SK-N-DZ (cell line): ENCODE measurements at places on chromosomes 16 and 17.

DNA sequence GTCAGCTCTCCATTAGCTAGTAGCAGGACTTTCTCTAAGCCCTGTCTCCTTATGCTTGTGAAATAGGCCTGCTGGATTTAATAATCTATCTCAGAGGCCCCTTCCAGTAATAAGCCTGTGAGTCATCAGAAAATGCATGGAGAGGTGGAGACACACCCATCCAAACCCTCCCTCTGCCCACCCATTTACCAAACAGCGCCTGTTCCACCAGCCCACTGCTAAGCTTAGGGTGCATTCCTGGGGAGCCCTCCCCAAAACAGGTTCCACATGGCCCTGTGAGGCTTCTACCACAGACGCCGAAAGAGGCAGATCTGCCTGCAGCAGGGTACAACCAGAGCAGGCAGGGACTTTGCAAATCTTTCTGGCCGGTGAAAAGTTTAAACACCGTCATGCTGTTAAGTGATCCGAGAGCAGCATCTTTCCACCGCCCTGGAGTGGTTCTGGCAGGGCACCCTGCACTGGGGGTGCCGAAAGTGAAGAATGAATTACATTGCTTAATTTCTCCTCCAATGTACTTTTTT is 99.3 kb downstream of the GAS7 start:
- DNase-seq: no peak

- no peak for DNase-seq
Observed at GRCh38 chr17:48605991-48606891, 1.5 kb upstream of the HOXB6 start.

DNA sequence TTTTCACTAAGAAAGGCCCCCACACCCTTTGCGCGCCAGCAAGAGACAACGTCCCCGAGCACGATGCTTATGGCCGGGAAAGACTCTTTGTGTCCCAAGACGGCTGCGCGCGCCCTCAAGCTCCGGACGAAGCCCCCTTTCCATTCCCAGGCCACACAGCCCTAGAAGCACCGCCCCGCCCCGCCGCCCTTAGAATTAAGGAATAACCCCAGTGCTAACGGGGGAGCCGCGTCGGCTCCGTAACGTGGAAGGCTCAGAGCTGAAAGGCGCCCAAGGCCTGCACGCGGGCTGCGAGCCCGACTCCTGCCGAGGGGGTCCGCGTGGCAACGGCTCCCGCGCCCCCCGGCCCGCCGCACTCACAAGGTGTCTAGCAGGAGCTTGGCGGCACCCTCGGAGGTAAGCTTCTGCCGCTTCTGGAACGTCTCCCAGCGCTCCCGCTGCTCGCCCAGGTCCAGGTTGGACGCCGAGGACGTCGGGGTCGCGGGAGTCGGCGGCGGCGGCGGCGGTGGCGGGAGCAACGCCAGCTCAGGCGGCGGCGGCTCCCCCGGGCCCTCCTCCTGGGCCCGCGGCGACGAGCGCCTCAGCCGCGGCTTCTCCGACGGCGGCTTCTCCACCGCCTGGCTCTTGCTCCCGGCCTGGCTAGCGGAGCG is 477 bp downstream of the CENPV start:
- peak; percentile 75 for DNase-seq

DNA sequence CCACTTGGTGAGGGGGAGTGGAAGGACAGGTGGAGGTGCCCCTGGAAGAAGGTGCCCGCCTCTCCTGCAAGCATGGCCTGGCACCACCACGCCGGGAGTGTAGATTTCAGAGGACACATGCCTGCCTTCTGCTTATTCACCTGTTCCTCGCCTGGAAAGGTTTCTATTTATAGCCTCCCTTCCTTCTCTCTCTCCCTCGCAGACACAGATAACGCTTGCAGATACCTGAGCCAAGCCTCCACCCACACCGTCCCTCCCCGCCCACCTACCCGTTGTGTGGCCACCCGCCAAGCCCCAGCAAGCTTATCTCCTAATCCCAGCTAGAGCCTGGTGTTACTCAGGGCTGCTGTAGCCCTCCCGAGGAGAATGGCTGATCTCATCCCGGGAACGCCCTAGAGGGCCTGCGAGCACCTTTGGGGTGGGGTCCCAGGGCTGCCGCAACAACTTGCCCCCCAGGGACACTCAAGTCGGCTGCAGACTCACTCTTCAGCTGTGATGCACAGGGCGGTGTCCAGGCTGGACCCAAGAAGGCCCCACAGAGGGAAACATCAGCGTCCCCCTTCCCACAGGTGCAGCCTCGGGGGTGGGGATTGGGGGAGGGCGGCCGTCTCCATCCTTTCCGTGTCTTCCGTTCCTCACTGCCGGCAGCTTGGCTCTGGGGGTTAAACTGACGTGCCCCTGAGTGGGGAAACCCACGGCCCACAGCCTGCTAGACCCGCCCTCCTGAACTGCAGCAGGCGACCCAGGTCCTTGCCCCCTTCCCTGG is 1.9 kb upstream of the SNAI3 start:
- DNase-seq: no peak

DNA sequence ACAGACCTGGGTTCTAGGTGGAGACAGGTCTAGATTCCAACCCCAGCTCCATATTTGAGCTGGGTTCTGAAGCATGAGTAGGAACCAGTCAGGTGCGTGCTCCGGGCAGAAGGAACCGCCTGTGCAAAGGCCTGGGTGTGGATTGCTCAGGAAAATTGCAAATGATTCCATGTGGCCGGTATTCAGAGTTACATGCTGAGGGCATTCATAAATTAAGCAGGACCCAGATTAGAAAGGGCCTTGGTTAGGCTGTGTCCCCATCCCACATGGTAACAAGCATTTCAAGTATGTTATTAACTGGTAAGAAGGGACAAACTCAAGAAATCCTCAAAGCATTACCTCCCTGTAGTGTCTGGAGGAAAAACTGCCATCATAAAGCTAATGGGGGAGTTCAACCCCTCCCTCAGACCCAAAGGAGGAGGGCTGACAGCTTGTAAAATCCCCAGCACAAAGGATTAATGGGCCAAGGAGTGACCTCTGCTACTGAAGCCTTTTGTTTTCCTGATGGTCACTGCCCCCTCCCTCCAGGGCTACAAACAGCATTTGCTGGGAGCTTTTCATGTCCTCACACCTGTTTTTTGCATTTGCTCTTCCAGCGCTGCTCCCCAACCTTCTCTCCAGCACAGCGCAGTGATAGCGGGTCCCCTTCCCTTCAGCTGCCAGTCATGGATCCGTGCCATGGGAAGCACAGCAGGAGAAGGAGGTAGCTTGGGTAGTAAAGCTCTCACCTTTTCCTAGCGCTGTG is 218.0 kb downstream of the C16orf95 start:
- DNase-seq: no peak

DNA sequence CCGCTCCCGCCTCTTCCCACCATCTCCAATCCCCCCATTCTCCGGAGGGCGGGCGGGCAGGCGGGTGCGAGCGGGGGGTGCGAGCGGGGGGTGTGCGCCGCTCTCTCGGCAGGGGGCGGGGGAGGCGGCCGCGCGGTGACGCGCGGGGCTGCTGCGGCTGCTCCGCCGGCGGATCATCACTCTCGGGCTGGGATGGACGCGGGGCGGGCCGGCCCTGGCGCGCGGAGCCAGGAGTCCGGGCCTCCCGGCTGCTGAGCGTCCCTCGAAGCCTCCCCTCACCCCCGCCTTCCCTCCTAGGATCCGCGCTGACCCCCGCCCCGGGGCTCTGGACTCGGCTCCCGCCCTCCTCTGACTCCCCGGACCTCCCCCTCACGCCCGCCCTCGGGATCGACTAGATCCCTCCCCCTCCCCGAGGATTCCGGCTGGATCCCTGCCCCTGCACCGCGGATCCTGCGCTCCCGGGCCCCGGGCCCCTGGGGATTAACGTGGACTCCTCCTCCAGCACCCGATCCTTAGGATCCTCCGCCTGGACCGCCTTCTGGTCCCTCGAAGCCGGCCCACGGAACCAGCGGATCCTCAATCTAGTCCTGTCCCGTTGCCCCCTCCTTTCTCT is 946 bp upstream of the TMEM256 start:
- no peak for DNase-seq

DNA sequence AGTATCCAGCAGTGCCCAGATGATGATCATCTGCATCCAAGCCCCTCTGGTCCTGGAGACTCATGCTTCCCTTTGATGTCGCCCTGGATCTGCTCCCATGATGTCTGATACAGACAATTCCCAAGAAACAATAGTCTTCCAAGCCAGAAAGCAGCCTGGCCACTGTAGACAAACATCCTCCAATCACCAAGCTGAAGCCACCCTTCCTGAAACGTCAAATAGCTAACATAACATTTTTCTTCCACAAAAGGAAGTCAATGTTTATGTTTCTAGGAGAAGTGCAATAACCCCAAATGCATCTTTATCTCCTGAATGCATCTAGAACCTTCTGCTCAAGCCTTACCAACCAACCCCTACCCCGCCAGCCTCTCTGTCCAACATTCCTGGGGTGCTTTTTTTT is 1.2 kb upstream of the DPEP2 start:
- no peak for DNase-seq

DNA sequence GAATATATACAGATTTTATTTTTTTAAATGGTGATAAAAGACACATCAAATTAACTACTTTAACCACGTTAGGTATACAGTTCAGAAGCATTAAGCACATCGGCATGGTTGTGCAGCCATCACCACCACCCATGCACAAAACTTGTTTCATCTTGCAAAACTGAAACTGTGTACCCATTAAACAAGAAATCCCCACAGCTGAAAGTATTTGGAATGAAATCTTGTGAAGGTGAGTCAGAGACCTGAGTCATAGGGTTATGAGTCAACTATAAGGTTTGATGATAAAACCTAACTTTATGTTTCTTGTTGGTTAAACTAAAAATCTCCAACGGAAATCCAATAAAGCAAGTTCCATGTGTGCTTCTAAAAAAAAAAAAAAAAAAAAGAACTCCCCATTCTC is 561.6 kb upstream of the PSMD7 start:
- no peak for DNase-seq

- DNase-seq: peak; percentile 93
Observed at GRCh38 chr17:352421-353212, at the start of gene RPH3AL. RPH3AL (minus strand) TSS chr17:352807; CDS start chr17:327543, 25,264 bp downstream.

GRCh38 chr17:74245145-74245831 is 28.7 kb upstream of the DNAI2 start:
- DNase-seq: peak; percentile 32

DNA sequence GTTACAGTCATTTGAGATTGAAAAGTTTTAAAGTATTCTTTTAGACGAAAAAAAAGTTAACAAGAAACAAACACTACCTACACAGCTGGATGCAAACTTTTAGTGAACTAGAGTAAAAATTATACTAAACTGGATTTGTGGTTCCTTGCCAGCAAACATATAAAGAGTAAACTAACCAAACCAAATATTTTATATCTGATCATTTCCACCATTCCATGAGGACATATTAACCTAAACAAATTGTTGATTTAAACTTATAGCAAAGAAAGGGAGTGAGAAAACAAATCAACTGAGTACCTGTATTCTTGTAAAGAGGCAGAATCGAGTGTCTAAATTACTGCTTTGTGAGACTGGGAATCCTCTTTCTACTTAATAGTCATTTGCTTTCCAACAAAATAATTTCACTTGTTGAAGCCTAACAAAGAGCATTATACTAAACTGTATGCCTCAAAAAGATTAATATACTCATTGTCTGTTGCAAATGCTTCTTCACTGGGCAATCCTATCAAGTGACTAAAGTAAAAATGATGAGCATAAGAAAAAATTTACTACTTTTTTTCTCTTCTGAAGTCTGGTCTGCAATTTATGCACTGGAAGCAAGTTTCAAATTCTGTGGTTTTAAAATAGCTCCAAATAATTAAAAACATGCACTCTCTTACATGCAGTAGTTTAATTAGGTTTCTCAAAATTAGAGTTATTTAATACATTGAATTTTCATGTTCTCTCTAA is 37.5 kb downstream of the AKAP10 start:
- no peak for DNase-seq

- DNase-seq: no peak
Observed at GRCh38 chr16:714079-714478, 839 bp upstream of the METRN start.

GRCh38 chr16:85514598-85515318 is 98.4 kb upstream of the GSE1 start:
- DNase-seq: no peak

- no peak for DNase-seq
Observed at GRCh38 chr17:56169621-56170020, 16.3 kb downstream of the ANKFN1 start.

DNA sequence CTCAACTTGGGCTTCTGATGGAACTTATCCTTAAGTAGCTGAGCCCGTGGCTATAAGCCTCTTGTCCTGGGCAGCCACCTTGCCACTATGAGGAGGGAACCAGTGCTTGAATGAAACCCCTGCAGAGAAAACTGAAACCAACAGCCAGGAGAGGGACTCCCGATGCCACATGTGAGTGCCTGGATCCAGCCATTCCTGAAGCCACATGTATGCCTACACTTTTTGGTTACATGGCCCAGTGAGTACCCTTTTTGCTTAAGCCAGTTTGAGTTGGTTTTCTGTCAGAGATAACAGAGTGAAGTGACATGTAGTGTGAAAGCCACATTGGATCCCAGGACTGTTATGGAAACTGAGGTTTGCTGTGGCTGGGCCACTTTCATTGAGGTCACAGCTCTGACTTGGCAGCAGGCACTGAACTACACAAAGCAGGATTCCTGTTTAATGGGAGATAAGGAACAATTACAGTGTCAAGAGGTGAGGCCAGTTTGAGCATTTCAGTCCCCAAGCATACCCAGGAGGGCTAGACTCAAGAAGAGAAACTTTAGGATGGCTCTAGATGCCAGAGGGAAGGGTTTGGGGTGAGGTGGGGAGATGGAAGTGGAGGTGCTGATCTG is 222.2 kb downstream of the PARN start:
- DNase-seq: no peak
